AG04449 (cell line): ENCODE measurements at places on chromosomes 1 and 21.

GRCh38 chr1:90510143-90510542 lies 207.0 kb downstream of the BARHL2 start:
- DNase-seq, result no peak

- DNase-seq, result no peak
Observed at GRCh38 chr21:46437096-46437498, 21.6 kb upstream of the DIP2A start.

DNA sequence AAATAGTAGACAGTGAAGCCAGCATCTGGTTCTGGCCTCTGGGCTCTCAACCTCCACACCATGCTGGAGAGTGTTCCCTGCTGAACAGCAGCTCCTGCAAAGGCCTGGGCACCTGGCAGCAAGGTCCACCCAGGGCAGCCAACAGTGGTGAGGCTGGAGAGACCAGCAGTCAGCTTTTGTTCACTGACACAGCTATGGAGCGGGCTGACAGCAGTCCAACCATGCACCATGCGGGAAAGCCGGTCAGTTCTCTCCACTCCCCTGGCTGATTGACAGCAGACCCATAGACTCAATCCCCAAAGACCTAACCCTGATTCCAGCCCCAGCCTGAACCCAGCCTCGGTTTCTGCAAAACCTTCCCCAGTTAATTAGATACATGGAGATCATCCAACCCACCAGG lies 49.0 kb downstream of the KLHDC7A start:
- no peak for DNase-seq

DNA sequence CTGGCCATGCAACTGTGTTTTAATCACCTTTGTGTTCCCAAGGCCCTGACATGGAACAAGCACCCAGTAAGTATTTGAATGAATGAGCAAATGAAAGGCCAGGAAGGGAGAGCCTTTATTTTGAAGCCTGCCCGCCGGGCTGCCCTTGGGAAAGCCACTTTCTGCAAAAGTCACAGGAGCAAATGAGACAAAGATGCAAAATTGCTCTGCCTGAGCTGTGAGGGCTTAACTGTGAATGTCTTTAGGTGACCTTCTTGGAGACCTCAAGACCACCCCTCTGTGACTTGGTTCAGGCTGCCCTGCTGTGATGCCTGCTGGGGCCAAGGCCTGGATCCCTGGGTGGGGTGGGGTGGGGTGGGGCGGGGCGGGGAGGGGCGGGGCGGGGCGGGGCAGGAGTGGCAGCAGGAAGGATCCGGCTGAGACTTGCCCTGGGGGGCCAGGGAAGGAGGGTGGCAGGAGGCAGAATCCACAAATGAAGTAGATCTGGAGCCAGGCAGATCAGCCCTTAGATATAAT lies 54.0 kb downstream of the RUNX3 start:
- DNase-seq, result no peak

DNA sequence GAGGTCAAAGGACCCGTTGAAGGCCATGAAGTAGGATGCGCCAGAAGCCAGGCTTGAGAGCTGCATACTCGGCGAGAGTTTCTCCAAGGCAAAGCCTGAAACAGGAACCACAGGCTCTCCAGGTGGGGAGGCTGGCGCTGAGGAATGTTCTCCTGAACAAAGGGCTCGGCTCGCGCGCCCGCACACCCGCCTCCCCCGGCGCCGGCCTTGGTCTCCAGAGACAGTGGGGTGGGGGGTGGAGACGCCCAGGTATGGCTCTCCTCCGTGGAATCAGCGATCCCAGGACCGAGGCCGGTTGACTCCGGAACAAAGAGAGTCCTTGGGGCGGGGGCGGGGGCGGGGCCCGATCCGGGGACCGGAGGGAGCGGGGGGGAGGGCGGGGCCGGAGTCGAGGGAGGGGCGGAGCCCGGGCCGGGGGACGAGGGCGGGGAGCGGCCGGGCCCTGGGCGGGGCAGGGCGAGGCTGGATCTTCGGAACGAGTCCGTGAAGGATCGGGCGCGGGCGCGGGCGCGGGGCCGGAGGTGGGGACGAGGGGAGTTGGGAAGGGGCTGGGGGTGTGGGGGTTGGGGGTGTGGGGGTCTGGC lies 85.0 kb downstream of the NKAIN1 start:
- DNase-seq, result no peak

GRCh38 chr1:77263708-77264107 lies 18.1 kb upstream of the AK5 start:
- DNase-seq, result no peak

GRCh38 chr1:153422450-153423068 lies 6.2 kb downstream of the S100A7A start:
- no peak for DNase-seq

DNA sequence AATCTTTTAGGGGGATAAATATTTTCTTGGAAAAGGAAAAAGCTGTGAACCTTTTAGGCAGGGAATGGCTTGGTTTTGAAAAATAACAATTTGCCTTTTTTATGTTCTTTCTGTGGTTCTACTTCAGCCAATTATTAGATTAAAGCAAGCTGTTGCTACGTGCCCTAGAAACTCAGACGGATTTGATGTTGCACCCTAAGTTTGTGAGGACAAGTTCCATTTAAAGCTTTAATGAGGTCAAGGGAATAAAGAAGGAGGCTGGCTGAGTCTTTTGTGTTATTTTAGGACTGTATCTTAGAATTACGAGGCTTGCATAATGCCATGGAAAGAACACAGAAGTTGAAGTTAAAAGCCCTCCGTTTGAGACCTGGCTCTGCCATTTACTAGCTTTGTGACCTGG lies 216.9 kb downstream of the NUF2 start:
- DNase-seq, result no peak

DNA sequence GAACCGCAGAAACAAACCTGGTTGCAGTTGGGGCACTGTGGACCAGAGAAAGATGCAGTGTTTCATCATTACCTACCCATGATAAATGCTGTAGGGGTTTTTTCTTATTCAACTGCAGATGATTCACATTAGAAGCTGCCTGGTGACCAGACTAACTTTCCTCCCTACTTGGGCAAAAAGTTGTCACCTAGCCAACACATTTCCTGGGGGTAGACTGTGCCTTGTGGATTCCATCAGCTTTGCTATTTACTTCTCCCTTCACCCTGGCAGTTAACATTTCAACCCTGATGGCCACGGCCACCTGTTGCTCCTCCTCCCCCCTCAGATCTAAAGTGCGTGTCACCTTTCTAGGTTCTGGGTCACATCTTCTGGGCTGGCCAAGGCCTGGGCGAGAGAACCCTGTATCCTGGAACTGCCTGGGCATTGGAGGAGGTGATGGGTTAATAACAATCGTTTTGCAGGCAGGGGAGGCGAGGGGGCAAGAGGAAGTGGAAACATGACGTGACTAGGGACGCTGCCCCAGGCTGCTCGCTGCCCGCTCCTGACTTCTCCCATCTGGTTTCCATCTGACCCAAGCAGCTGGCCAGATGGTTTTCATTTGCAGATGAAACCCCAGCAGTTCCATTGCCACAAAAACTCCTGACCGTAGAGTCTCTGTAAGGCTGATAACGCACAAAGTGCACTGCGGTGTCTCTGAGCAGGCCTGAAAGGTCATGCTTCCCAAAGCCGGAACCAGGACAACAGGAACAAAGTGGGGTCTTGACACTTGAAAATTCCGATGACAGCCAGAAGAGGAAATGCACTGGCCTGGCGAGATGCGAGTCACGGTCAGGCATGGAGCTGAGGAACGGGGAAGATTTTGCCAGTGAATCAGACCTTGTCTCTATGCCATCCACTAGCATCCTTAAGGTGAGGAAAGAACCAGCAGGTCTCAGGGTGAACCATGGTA lies 36.6 kb downstream of the CAPZB start:
- peak; percentile 51 for DNase-seq

DNA sequence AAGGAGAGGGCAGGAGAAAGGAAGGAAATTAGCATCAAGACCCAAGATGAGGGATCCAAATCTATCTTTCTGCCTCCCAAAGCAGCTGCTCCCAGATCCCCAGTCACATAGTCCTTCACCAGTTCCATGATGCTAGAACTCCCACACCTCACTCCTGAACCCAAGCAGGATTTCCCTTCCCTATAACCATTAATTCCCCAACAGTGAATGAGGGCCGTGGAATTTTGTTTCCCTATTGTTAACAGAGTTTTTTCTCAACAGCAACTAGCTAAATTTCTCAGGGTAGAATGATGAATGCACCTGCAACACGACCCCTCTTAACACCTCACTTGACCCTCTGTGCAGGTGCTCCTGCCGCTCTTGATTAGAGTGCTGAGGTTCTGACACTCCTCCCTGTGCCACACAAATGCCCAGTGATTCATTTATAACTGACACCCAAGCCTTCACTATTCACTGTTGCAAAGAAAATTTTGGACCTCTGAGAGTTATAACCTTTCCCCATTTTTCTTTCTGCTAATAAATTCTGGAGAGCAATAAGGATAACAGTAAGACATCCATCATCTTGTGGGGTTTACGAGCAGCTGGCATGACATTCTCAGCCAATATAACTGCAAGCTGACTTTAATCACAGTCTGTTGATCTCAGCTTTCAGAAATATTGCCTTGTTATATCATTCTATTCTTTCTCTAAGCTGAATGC lies 25.4 kb upstream of the NPL start:
- DNase-seq, result no peak

DNA sequence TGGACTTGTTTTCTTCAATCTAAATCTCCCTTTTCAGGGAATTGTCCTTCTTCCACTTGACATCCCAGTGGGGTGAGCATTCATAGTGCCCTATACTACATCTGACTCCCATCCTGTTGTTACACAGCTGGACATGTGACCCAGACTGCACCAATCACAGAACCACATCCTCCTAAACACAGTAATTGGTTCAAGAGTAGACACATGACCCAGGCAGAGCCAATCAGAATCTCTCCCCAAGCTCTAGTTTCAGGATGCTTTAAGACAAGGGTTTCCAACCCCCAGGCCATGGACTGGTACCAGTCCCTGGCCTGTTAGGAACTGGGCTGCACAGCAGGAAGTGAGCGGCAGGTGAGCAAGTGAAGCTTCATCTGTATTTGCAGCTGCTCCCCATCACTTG lies 5.6 kb upstream of the DDOST start:
- no peak for DNase-seq

- no peak for DNase-seq
Observed at GRCh38 chr1:110464340-110464739, 13.4 kb downstream of the PROK1 start.

DNA sequence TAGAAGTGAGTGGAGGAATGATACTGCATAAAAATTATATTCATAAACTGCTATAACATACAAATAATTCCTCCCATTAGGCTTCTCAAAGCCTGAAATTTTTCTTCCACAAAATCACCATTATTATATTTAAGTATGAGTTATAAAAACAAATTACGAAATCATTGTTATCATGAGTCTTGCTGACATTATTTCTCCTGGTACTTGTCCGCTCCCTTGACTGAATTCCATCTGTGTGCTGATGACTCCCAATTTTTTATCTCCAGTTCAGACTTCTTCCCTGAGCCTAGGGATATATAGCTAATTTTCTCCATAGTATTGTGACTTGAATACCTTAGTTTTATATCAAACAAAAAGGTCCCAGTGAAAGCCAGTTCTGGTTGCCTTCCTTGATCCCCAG lies 268.2 kb downstream of the HMCN1 start:
- DNase-seq, result no peak
